ENCODE measurements at places on chromosomes 7 and 10.

DNA sequence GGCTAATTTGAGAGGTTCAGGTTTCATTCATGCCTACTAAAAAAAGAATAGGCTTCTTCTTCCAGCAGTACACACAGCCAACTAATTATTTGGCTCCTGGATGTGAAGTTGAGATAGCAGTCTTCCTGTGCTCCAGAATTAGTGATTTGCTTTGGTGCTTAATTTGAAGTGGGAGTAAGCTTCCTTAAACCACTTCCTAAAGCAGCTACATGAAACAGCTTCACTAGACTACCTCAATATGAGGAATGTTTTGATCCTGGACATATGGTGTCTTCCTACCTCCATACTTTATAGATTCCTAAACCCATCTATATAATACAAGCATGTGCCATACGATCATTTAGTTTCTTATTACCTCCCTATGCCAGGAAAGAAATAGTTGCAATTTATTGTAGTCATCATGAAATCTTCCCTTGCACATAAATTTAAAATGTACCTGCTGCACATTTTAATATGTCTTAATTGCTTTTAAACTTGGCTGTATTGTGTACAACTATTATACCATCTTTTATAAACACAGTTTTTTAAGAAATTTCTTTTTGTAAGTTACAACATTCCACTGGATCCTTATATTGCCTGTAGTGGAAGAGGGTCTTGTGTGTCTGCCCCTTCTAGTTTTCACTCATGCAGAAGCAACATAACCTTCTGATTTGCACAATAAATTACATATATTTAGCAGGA is 8.6 kb downstream of the VIM start:
- DNase-seq, result no peak

DNA sequence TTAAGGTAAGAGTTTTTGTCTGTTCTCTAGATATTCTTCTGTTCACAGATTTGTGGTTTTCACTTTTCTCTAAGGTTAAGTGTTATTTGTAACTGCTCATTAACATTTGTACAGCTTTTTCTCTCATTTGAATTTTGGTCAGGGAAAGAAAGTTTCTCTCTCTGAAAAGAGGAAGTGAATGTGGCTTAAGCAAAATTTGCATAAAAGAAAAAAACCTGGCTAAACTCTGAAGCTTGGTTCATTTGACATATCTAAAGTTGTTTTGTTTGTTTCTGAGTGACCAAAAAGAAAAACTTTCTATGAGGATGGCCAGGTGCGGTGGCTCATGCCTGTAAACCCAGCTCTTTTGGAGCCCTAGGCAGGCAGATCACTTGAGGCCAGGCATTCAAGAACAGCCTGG is 22.0 kb upstream of the SLC26A4 start:
- DNase-seq, result no peak

DNA sequence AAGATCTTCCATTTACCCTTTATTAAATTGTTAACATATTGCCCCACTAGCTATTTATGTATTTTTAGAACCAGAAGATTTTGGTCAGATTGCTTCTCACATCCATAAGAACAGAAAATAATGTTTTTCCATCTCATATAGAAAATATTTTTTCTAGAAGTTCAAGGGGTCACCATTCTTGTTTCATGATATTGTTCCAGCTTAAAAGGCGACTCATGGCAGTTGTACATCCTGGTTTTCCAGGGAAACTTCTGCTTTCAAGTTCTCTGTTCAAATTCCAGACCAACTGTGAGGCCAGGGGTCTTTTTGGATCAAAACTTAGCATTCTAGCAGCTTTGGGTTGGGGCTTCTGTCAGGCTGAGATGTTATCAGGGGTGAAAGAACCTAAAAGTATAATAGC is 84.4 kb downstream of the LRRC4 start:
- no peak for DNase-seq

GRCh38 chr7:139932531-139932930 is 103.5 kb downstream of the TBXAS1 start:
- DNase-seq, result no peak

DNA sequence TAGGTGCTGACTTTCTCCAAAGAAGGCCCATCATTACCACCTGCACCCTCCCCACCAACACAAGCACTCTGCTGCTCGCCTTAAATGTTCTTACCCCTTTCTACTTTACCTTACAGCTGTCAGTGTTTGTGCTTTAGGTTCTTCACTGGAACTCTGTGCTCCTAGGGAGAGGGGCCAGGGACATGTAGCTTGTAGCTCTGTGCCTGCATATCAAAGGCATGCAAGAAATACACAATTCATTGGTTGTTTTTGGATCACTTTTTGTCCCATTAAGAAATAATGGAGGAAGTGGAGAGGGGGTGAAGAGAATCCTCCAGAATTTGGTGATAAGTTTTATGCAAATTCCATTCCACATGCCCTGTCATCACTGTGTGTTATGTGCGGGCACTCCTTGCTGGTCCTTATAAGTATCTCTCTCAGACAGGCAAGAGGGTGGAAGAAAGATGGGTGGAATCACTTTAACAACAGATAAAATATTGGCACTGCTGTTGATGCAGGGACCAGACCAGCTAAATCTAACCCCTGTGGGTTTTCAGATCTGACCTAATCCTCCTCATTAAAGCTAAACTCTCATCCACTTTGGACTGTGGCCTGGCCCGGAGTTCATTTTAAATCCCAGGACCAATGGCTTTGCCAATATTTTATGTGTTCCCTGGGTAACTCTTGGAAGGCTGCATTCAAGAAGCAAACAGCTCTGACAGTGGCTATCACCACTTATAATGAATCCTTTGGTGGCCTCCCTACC is 375.8 kb upstream of the NFE2L3 start:
- DNase-seq, result no peak

DNA sequence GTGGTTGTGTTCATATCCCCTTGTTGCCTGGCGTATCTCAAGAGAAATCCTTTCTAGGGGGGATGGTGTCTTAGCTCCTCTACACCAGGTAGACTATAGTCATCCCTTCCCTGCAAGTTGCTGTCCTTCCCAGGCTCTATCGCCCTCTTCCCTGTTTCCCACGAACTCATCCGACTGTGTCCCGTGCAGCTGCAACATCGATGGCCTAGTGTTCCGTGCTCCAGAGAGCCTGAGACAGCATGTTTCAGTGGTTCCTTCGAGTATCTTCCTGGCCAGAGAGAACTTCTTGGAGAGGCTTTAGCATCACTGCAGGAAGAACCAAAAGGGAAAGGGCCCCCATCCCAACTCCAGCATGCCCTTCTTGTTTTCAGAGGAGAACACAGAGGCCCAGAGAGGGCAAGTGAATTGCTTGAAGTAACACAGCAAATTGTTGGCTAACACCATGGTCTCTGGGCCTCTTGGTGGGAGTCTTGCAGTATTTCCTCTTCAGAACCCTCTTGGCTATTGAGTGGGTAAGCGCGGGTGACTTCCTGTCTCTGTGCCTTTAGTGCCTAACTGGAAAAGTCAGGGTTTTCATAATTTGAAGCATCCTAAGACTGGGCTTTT is 162.9 kb downstream of the RGS10 start:
- DNase-seq, result no peak

DNA sequence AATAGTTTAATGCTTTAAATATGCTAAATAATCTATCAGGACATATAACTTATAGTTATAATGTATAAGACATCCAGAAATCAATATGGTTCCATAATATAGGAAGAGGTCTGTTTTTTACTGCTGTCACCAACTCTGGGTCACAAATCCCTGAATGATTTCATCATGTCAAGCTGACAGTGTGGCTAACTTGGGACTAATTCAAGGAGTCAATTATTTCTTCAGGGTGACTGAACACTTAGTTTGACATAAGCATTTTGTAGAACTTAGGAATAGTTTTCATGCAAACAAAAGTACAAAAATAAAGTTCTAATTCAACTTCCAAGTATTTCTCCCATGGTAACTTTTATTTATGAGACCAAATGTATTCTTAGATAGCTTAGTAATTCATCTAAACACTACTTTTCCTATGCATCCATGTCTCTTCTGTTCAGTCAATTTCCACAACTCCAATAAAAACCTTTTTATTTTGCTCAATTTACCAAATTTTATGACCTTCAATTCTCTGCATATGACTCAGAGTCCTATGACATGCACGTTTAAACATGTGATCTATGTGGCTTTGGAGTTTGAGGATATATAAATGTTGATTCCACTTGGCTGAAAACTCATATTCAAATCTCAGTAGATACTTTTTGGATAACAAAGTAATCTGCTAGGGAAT is 40.3 kb upstream of the GNAT3 start:
- no peak for DNase-seq

- no peak for DNase-seq
Measured at GRCh38 chr10:117137031-117137910, 799 bp downstream of the VAX1 start.

GRCh38 chr7:69309601-69310000 is 288.7 kb upstream of the AUTS2 start:
- DNase-seq, result no peak

GRCh38 chr10:23439452-23439960 is 631 bp downstream of the OTUD1 start:
- no peak for DNase-seq

DNA sequence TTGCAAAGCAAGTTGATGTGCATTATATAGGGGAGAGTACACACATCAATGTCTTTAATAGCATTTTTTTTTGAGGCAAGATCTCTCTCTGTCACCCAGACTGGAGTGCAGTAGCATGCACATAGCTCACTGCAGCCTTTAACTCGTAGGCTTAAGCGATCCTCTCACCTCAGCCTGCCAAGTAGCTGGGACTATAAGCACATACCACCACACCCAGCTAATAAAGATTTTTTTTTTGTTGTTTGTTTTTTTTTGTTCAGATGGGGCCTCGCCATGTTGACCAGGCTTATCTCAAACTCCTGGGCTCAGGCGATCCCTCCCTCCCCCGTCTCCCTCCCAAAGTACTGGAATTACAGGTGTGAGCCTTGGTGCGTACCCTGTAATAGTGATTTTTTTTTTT is 1.5 kb downstream of the UMAD1 start:
- no peak for DNase-seq

- DNase-seq, result no peak
Measured at GRCh38 chr7:101172854-101173751, 7.0 kb downstream of the NAT16 start.

DNA sequence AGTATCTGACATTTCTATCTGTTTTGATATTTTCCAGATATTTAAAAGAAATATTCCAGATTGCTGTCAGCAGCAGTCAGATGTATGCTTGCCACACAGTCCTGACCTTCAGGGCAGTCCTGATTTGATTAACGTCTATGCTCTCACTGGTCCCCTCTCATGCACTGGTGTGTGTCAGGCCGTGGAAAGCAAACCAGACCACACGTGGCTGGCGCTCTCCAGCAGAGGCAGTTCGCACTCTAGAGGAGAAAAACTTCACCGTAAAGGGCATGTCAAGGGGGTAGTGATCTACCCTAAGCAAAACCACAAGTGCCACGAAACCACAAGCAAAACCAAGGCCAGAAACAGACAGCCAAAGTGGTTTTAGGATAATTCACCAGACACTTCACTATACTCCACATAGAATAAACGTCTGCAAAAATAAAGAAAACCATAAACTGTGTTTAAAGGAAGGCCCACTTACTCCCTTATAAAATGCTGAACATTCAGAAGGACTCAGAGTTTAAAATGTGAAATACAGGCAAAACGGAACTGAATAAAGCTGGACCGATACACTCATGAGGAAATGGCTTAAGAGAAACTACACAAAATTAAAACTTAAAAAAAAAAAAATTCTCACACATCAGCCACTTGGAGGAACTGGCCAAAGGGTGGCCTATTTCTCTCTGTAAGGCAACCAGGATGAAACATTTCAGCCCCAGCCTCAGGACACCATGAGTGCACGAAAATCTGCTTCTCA is 26.4 kb downstream of the PARP12 start:
- DNase-seq, result no peak

- DNase-seq, result no peak
Measured at GRCh38 chr10:67471022-67471421, 225.0 kb downstream of the CTNNA3 start.

GRCh38 chr10:101769541-101770180 is 6.3 kb downstream of the FGF8 start:
- DNase-seq, result no peak

- no peak for DNase-seq
Measured at GRCh38 chr10:87925570-87925969, 62.1 kb downstream of the PTEN start.

- no peak for DNase-seq
Measured at GRCh38 chr10:42864575-42864974, 82.0 kb downstream of the BMS1 start.

DNA sequence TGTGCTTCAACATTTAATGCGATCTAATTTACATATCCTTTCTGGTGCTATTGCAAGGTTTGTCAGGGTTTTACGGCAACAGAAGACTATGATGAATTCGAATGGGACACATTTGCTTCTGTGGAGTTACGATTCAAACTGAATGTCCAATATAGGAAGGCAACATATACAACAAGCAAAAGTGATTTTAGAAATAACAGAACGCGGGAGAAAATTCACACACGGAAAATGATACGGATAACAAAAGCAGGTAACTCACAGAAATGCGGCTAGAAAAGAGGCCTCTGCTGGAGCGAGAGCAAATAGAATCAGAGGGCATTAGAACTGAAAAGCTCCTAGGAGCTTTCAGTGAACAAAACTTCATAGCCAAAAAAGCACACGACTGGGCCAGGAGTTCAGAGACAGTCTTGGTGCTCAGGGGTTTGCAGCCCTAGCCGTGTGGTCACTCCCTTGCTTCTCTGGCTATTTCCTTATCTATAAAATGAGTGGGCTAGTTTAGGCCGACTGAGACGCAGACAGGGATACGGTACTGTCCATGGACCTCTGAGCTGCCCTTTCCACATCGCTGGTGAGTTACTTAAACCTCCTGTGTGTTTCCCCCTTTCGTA is 557 bp upstream of the TAX1BP1 start:
- no peak for DNase-seq

GRCh38 chr7:35030848-35031247 is 6.4 kb downstream of the DPY19L1 start:
- no peak for DNase-seq

DNA sequence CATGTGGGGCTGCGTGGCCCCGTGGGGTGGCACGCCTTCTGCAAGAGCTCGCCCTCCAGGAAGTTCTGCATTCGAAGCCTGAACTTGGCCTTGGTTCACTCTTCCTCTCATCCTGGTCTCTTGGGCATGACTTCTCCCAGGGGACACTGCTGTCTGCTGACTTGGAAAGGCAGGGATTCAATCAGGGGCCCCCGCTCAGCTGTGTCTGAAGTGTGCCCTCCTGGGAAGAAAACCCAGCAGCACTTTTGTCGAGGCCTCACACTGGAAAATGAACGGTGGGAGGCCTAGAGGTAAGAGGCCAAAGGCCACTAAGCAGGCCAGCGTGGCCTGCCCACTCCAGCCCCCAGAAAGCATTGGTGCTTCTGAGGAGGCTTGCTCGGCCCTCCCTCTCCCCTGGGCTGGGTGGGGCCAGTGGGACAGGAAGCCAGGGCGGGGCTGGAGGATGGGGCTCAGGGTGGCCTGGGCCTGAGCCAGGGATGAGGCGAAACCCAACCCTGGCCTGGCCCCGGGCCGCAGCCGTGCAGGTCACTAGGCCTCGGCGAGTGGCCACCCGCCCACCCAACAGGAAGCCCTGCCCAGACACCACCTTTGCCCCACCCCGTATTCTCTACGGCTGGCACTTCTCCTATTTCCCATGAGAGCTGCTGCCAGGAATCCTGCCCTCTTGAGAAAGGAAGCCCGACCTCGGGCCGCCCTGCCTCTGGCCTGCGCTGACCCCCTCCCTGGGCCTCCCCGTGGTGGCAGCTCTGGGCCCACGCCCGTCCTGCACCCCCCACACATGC is 81.1 kb downstream of the ZMIZ1 start:
- DNase-seq, result peak; percentile 56

All from omental fat pad (tissue), 4 donors.